Fibroblast of skin of left quadriceps (primary cell): ENCODE measurements at places on chromosomes 4 and X.

DNA sequence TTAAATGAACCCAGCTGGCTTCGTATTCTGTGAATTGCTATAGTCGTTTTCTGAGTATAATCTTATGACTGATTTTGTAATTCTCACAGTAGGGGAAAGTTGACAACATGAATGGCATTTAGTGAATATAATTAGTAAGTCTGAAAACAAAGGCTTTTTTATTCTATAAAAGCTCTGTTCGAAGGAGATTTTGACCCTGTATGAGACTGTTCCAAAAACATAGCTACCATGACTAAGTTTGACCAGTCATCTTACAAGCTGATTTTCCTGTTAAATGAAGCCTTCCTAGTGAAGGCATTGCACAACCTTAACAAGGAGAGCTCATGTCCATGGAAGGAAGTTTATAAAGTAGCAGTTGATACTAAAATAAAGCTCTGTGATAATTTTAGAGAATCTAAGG lies 242.3 kb downstream of the RPA4 start:
- DNase-seq = no peak

DNA sequence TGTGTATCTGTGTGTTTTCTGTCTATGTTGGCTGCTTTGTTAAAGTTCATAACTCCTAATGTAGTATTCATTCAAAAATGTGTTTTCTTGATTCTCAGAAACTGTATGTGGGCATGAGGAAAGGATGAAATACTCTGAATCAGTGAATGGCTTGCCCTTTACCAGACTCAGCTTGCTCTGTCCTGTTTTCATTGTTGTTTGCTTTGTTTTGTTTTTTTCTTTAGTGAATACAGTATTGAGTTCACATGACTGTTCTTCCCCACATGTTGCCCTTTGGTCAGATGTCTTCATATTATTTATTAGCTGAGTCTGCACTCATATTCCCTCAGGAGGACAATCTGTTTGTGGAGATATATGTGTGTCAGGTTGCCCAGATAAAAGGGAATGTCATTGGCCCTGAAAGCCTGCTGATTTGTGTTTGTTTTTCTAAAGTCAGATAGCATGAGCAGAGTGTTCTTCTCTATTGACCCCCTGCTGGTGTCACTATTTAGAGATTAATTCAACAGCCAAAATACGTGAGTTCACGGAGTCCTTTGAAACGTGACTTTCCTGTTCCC lies 1184.4 kb downstream of the RPA4 start:
- DNase-seq = no peak

GRCh38 chrX:150162141-150162540 lies 201.0 kb upstream of the MAMLD1 start:
- DNase-seq = no peak

GRCh38 chr4:23957465-23957864 lies 67.6 kb upstream of the PPARGC1A start:
- DNase-seq = no peak

- no peak for DNase-seq
Observed at GRCh38 chrX:44431194-44431593, 87.7 kb upstream of the EFHC2 start.

GRCh38 chrX:131614241-131614640 lies 70.4 kb downstream of the OR13H1 start:
- no peak for DNase-seq

DNA sequence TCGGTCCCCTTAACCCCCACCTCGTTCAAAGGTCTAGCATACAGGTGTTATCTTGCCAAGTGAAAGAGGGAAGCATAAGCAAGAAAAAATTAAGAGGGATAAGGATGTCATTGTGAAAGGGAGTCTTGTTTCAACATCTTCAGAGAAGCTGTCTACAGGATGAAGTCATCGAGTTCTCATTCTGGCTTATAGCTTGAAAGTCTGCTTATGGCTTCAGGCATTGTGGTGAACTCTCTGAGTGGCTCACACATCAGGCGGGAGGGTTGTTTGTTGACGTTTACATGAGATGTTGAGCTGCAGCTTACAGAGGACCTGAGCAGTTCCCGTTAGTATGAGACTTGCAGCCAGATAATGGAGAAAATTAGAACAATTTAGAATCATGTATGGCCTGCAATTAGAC lies 16.6 kb downstream of the MAGEA9B start:
- peak; percentile 1 for DNase-seq

GRCh38 chr4:140296335-140297220 lies 76.9 kb upstream of the SCOC start:
- peak; percentile 82 for DNase-seq

GRCh38 chr4:173171987-173172386 lies 3.4 kb downstream of the GALNT7 start:
- DNase-seq = no peak

GRCh38 chrX:20267931-20268701 lies 1.4 kb upstream of the RPS6KA3 start:
- DNase-seq = no peak

DNA sequence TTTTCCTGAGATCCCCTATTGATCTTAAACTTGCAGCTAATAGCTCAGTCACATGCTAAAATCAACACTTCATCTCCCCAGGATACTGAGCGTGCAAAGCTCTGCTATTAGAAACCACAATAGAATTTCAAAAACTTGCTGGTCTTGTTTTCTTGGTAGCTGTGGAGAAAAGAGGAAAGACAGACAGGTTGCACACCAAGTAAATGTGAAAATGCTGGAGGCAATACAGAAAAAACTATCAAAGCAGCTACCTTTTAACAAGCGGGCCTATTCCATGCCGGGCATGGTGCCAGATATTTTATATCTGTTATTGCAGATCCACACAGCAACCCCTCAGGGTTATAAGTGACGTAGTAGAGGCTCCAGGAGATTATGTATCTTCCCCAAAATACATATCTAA lies 171.9 kb downstream of the DCTD start:
- DNase-seq = no peak

GRCh38 chr4:90546114-90546513 lies 418.9 kb downstream of the CCSER1 start:
- DNase-seq = no peak

- no peak for DNase-seq
Observed at GRCh38 chr4:788636-789297, 37.2 kb downstream of the CPLX1 start.
